H54 (cell line): ENCODE measurements at places on chromosomes 5 and 9.

- DNase-seq = no peak
Measured at GRCh38 chr5:100693481-100693880, 158.3 kb downstream of the FAM174A start.

DNA sequence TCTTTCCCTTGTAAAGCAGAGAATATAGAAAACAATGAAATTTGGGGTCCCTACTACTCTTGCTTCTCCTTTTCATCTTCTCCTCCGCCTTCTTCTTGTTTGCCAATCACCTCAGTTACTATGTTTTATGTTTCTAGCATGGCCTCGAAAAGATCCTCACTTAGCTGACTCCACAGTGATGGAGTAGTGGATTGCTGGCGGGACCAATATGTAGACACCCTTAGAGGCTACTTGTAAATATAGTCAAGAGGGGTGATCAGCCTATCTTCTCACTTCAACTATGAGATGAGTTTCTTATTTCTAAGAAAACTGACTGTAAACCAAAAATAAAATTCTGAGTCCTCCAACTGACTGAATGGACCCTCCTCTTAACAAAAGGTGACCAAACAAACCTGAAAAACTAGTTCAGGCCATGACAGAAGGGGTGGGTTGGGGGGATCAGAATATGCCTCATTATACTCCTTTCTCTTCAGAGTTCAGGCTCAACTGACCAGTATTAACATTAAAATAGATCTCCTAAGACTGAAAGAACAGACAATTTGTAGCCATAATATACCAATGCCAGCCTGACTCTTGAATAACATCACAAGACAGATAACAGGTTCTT, 829.0 kb downstream of the TLE4 start:
- no peak for DNase-seq

DNA sequence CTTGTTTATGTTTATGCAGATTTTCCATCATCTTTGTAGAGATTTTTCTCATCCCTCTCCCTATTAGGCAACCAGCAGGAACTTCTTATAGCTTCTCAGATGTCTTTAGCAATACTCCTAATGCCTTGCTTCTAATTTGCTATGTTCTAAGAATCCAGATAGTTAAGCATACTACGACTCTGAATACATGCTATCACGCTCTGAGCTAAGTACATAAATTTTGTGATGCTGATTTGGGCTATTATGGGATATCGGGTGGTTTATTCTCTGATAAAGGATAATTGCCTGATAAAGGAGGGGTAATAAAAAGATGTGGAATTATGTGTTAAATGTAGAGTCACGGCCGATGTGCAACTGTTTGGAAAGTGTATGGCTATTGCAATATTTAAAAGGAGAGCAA, 6.5 kb upstream of the FBXL7 start:
- no peak for DNase-seq

DNA sequence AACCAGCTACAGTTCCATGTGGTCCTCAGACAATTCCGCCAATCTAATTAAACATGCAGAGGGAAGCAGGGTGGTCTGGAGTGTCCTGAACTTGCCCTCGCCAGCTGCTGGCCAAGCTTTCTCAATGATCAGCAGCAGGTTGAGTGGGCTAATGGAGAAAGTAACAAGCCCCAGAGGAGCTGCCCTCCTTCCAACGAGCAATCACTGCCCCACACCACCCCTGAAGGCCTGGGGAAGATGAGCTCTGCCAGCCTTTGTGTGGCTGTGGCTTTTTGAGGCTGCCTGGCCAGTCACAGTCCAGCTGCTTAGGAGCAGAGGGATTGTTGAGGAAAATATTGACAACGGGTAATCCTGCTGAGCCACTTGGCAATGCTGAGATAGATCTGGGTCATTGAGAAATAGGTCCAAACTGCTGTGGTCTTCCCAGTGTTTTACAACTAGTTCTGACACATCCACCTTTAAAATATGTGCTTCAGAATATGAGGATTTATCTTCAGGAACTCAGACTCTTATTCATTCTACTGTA, 107.3 kb downstream of the CD180 start:
- no peak for DNase-seq

GRCh38 chr9:89388084-89388867, 70.0 kb downstream of the SECISBP2 start:
- no peak for DNase-seq

DNA sequence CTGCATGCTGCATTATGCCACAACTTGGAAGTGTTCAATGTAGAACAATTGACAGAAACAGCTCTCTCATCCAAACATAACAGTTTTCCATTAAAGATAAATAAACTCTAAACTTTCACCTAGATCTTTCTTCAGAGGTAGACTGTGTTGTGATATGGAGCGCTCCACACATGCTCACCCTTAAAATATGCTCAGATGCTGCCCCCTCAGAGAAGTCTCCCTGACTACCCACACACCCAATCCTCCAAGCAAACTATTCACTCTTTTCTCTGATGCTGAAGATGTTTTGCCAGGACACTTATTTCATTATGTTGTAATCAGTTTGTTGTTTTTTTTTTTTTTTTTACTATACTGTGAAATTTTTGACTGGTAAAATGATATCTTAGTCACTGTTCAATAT, 206.6 kb upstream of the RASA1 start:
- DNase-seq = no peak

- no peak for DNase-seq
Measured at GRCh38 chr9:132200706-132201105, 38.8 kb downstream of the NTNG2 start.

DNA sequence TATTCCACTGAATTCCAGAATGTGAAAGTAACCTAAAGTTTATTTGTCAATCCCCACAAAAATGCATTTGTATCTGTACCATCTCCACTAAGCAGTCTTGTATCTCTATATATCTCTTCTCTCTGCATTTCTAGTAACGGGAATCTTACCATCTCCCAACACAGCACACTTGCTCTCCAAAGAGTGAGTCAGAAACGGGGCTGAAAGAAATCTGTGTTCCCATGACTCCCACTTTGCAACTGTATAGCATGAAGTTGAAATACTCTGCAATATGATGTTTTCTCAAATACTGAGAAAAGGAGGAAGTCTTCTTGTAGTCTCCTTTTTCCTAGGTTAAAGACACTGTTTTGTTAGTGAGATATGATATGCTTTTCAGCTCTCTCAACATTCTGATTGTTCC, 848.8 kb upstream of the ACO1 start:
- no peak for DNase-seq

DNA sequence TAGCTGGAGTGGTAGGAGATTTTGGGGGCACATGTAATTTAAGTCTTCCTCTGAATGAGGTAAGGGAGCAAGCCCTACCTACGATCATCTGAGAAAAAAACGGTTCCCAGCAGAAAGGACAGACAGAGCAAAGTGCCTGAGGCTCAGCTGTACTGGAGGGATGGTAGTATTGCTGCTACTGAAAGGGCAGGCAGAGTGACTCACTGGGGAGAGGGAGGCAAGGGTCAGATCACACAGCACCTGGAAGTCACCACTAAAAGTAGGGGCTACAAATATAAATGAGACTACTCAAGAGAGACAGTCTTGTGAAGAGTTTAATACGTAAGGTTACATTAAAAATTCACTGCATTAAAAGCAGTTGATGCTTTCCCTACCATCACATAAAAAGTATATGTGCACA, 75.9 kb downstream of the NFIB start:
- no peak for DNase-seq

GRCh38 chr9:95727947-95728520, 147.5 kb upstream of the ERCC6L2 start:
- no peak for DNase-seq

- no peak for DNase-seq
Measured at GRCh38 chr5:87786471-87786870, 373.7 kb upstream of the CCNH start.

DNA sequence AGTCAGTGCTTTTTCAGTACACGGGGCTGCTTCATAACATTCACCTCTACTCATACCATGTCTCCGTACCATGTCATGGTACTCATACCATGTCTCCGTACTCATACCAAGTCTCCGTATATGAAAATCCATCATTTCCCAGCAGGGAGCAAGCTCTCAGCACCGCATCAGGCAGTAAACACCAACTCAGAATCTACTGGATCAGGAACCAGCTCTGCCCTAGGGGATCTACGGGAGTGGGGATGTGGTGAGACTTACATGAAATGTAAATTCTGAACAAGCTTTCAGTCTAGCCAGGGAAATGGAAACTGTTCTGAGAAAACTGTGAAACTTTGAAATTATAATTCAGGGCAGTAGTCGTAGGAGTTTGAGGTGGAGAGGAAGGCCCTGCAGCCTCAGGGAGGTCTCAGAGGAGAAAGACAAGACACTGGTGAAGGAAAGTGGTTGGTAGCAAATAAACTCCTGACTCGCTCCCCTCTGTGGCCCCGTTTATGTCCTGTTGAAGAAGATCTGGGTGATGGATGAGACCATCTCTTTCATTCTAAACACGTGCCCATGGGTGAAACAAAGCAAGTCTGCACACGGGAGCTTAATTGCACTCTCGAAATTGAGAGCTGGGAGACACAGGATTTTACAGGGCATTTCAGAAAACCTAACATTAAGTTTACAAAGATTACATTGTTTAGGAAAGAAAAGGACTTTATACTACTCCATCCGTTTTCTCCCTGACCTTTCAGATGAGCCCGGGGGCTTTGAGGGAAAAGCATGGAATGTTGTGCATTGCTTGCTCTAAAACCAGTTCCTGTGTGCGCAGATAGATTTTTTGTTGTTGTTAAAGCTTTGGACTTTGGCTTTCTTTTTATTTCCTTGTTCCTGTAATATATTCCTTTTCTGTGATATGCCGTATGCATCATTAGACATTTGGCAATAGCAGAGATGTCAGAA, 26.8 kb downstream of the ACTBL2 start:
- no peak for DNase-seq
